ENCODE measurements at places on chromosomes 2 and 18.

GRCh38 chr2:237889811-237890210 lies 30.4 kb downstream of the RAMP1 start:
- no peak for DNase-seq

- DNase-seq = no peak
Observed at GRCh38 chr2:191791953-191792560, 54.8 kb downstream of the CAVIN2 start.

GRCh38 chr2:196200557-196200956 lies 29.2 kb upstream of the STK17B start:
- no peak for DNase-seq

GRCh38 chr2:174924061-174924693 lies 81.0 kb downstream of the CHN1 start:
- no peak for DNase-seq

DNA sequence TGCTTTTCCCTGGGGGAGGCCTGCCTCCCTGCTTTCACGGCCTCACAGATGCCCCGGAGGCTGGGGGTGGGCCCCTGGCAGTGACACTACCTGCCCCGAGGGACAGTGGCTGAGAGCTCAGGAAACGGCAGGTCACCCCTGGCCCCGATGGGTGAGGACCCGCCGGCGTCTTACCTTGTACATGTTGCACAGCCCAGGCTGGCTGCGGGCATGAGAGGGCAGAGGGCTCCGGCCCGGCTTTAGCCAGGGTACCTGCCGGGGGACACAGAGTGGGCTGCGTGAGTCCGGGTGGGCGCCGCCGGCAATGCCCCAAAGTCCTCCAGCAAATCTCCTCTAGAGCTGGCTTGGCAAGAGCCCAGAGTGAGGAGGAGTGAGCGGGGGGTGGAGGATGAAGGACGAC lies 122.9 kb downstream of the MBP start:
- no peak for DNase-seq

GRCh38 chr18:13444430-13445240 lies 226.1 kb downstream of the LDLRAD4 start:
- no peak for DNase-seq

GRCh38 chr2:177119099-177119498 lies 93.5 kb upstream of the HNRNPA3 start:
- DNase-seq = no peak

- DNase-seq = peak; percentile 26
Observed at GRCh38 chr2:179268277-179268925, 3.8 kb upstream of the SESTD1 start.

GRCh38 chr2:226758921-226759640 lies 40.5 kb downstream of the IRS1 start:
- no peak for DNase-seq

- no peak for DNase-seq
Observed at GRCh38 chr2:16655905-16656642, 9.6 kb downstream of the CYRIA start.

DNA sequence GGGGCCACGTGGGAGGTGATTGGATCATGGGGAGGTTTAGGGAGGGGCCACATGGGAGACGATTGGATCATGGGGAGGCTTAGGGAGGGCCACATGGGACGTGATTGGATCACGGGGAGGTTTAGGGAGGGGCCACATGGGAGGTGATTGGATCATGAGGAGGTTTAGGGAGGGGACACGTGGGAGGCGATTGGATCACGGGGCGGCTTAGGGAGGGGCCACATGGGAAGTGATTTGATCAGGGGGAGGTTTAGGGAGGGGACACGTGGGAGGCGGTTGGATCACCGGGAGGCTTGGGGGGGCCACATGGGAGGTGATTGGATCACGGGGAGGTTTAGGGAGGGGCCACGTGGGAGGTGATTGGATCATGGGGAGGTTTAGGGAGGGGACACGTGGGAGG lies 22.5 kb upstream of the SALL3 start:
- no peak for DNase-seq

- DNase-seq = no peak
Observed at GRCh38 chr2:213004197-213004821, 147.1 kb downstream of the IKZF2 start.

DNA sequence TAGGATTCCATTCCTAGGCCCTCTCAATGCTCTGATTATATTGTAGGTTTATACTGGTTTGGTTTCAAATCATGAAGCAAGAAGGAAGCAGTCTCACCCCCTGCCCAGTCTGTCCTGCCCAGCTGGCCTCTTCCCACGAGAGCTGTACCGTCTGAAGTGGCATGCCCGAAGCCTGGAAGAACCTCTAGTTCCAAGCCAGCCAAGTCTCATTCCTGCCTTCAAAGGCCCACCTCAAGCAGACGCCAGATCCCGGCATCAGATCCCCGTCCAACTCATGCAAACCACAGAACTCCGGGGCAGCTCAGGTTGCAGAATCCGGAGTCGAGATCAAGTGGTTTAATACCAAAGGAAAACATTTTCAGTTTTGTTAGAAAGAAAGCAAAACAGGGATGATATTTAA lies 234.4 kb downstream of the LPIN1 start:
- DNase-seq = no peak

Data from CD4-positive, alpha-beta T cell treated with Interleukin-15 for 1 hour (primary cell).